ENCODE measurements at places on chromosomes 12 and 14. TPM values are rescaled to one million over a fixed set of nuclear protein-coding genes. Genes with fewer than 3 reads are reported as not detected.

DNA sequence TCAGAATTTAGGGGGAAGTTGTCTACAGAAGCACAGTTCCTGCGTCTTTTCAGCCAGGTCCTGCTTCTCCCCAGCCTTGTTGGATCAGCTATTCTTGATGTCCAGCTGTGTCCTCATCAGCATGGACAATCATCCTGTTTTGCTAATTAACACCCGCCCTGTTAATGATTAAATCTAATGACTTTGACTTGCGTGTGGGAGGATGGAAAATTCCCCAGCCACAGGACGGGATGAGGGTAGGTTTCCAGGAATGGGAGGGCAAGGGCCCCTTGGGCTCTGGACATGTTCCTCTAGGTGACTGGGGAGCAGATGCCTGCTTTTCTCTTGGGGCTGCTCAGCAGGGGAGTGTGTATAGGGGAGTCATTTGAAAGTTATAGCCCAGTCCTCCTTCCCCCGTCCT is 5.3 kb upstream of the PPP1R1A start:
- H3K27ac ChIP-seq, result no peak overlapping the region
- no peak overlapping the region for H3K4me3 ChIP-seq
- no peaks in the 10 kb centered on the region for H3K36me3 ChIP-seq
- no peaks in the 10 kb centered on the region for H3K4me1 ChIP-seq
- no peak for DNase-seq

GRCh38 chr14:49287004-49287403 is 299.2 kb downstream of the RPS29 start:
- no peaks in the 10 kb centered on the region for H3K27me3 ChIP-seq
- H3K27ac ChIP-seq, result no peak overlapping the region
- DNase-seq, result no peak
- no peaks in the 10 kb centered on the region for H3K36me3 ChIP-seq
- H3K4me3 ChIP-seq, result no peak overlapping the region

DNA sequence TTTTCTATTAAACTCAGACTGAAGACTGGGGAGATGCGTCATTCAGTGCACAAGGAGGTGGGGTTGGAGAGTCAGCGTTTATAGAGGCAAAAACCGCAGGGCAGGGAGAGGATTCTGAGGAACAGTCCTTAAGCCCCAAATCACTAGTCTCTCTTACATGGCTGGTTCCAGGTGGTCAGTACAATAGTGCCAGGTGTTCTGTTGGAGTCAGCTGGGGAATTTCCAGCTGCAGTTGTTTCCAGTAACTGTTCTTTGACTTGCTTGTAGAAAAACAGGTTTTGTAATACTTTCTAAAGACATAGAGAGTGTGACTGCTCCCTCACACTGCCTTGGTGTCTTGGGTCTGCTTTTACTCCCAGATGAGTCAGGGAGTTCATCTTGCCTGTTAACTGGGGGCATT is 192.2 kb downstream of the TMTC3 start:
- no peaks in the 10 kb centered on the region for H3K27me3 ChIP-seq
- no peaks in the 10 kb centered on the region for H3K36me3 ChIP-seq
- no peaks in the 10 kb centered on the region for H3K4me1 ChIP-seq
- H3K4me3 ChIP-seq, result no peak overlapping the region

GRCh38 chr12:30108666-30109065 is 324.9 kb upstream of the TMTC1 start:
- DNase-seq, result no peak
- H3K27me3 ChIP-seq, result no peaks in the 10 kb centered on the region
- H3K4me3 ChIP-seq, result no peak overlapping the region

The GPR132 gene
- total RNA-seq, result 0.68 TPM

The AQP6 gene
- not detected for total RNA-seq

The C1S gene
- 176 TPM for total RNA-seq
